ENCODE measurements at places on chromosomes 5 and 9.
A peak's percentile ranks its signal among the peaks of the same experiment; 100 is the strongest.

DNA sequence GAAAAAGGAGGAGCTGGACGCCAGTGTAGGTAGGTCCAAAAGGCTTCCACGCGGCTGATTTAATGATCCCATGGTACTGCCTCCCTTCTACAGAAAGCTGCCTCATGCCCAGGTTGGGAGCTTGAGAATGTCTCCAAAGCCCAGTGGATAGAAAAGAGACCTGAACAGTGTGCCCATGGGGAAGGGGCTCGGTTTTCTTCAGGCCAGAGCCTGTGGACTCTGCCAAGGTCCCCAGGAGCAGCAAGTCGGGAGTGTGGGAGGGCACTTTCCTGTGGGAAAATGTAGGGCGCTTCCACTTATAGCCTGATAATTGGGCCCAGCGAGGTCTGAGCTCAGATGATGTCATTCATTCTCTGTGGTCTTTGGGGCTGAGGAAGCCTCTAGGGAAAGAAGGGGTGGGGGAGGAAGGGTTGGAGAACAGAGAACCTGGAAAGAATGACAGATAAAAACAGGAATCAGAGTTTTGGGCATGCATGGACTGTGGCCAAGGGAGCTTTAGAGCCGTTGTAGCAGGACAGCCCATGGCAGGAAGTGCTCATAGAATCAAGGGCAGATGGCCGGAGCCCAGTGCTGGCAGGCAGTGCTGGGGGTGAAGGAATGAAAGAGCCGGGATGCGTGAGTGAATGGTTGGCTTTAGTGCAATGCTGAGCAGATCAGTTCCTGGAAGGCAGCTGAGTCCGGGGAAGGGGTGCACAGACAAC is 42.5 kb upstream of the SH3PXD2B start:
- no peak for DNase-seq

DNA sequence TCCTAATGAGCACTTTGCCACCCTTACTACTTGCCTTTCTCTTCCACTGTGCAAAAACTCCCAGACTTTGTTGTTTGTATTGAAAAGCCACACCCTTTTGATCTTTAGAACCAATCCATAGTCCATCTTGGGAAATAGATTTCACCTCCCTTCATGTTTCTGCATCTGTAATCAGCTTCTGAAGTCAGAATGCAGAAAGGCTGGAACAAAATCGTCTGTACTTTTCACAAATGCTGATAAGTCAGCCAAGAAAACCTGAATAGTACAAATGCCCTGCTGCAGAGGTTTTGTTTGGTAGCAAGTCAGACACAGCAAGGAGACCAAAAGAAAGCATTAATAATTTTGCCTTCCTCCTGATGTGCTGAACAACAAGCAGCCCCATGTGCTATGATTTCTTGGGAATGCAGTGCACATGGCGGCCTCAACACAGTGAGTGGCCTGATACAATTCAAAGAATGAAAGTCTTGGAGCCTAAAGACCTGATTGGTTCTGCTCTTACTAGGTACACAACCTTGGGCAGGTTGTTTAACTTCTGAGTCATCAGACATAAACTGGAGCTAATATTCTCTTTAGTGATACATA is 59.2 kb upstream of the STK32A start:
- no peak for DNase-seq

DNA sequence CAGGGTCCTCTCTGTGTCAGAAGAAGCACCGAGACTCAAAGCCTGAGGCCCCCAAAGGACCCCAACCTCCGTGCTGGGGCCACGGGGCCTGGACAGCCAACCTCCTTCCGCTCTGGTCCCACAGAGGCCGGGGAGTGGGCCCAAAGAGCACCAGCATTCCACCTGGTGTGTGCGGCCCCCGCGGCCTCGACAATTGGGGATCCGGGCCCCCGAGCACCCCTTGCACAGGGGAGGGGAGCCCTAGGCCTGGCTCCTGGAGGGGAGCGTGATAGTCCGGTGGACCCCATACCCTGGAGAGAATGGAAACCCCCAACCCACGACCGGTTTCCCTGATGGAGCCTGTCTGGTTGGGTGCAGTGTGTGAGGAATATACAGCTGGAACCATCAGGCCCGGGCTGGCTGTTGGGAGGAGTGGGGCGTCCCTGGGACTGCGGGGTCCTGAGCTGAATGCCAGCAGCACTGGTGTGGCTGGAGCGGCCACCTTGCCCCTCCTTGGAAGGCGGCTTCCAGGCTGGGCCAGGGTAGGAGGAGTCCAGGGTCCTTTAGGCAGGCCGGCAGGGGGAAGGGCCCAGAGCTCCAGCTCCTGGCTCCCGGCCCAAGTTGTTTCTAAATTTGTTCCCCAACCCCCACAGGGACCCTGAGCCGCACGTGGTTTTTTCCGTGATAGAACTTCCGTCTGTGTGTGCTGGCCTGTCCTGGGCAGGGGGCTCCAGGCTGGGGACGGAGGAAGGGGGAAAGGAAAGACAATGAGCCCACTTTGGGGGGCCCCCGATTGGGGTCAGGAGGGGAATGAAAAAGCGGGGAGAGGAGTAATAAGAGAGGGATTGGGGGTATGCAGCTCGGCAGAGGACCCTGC is 825 bp upstream of the TOR4A start:
- DNase-seq: no peak

GRCh38 chr5:148927307-148927946 is 101.0 kb downstream of the ADRB2 start:
- DNase-seq: no peak

GRCh38 chr5:147751156-147751830 is 31.2 kb downstream of the JAKMIP2 start:
- peak; percentile 91 for DNase-seq

DNA sequence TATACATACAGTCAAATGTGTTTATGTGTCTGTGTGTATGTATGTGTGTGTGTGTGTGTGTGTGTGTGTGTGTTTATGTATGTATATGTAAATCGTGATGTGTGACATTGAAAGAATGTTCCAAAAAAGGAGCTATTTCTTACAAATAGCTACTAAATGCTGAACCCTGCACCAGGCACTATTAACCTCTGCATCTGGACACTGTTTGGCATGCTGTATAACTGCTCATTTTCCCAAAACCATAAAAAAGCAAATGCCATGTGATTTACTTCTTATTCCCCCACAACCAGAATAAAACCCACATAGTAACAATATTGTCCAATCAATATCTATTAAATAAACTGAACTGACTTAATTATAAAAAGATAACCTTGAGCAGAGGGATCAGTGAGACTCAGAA is 91.1 kb downstream of the NR6A1 start:
- DNase-seq: no peak
